CD4-positive, alpha-beta T cell treated with Interleukin-12 subunit alpha and Interleukin-12 subunit beta, for 1 hour (primary cell): ENCODE measurements at places on chromosomes 11 and 22.

- DNase-seq, result no peak
Measured at GRCh38 chr11:120340529-120340928, 4.3 kb downstream of the ARHGEF12 start.

GRCh38 chr11:35139722-35140282, 831 bp downstream of the CD44 start:
- DNase-seq, result peak; percentile 45

- peak; percentile 77 for DNase-seq
Measured at GRCh38 chr11:118224511-118225188, at the start of gene JAML. TSS of gene JAML (minus strand) at chr11:118225011. CDS start at chr11:118214866, 10,145 bp downstream.

- DNase-seq, result no peak
Measured at GRCh38 chr22:49517667-49518185, 309.9 kb downstream of the BRD1 start.

DNA sequence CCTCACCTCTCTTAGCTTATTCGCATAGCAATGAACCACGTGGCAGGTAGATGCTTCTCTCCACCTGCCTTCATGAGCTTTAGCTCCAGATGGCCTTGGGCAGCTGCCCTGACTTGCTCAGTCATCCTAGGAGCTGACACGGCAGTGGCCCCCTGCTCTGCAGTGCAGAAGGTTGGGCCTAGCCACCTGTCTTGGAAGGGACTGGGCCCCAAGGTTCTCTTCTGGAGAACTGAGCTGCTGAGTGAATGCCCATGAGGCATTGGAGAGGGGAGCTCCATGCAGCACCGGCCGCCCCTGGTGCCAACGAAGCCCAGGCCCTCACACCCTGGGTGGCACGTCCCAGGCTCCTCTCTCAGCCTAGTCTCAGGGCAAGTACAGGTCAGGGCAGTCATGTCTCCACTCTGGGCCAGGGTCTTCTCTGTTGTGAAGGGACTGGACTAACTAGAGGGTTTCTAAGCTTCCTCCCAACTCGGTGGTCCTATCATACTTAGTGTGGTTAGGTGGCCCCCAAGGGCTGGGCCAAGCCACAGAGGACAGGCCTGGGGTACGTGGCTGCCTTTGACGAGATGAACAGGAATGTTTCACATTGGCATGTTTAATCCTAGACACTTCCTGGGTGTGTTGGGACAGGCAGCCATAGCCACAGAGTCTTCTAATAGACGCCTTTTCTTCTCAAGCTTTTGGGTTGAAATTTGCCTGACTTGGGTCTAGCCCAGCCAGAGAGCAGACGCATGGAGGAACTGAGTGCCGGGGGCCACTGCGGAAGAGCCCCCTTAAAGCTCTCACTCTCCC, 47.9 kb downstream of the ALX4 start:
- DNase-seq, result no peak

- no peak for DNase-seq
Measured at GRCh38 chr11:31132531-31133421, 236.8 kb downstream of the DCDC1 start.

GRCh38 chr22:19451570-19451969, 4.1 kb upstream of the C22orf39 start:
- DNase-seq, result no peak

GRCh38 chr11:126345759-126346585, 9.5 kb upstream of the ST3GAL4 start:
- no peak for DNase-seq

GRCh38 chr11:69395287-69395686, 86.2 kb upstream of the LINC01488 start:
- no peak for DNase-seq

GRCh38 chr22:32904044-32904443, 102.5 kb downstream of the TIMP3 start:
- peak; percentile 9 for DNase-seq

- no peak for DNase-seq
Measured at GRCh38 chr11:77560605-77561004, 29.1 kb upstream of the AQP11 start.

DNA sequence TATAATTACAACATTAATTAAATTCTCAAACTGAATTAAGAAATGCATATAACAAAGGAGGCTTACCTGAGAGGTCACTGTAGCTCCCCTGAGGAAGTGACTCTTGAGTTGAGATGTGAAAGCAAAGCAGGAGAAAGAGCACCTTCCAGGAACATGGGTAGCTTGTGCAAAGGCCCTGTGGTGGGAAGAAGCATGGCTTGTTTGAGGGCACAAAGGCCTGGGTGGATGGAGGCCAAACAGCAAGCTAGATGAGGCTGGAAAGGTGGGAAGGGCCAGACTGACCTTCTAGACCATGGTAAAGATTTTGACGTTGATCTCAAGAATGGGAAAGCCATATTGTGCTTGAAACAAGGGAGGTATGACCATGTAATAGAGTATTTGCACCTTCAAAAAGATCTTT, 155.1 kb downstream of the PKNOX2 start:
- no peak for DNase-seq
